ENCODE measurements at places on chromosomes 7 and 10.

DNA sequence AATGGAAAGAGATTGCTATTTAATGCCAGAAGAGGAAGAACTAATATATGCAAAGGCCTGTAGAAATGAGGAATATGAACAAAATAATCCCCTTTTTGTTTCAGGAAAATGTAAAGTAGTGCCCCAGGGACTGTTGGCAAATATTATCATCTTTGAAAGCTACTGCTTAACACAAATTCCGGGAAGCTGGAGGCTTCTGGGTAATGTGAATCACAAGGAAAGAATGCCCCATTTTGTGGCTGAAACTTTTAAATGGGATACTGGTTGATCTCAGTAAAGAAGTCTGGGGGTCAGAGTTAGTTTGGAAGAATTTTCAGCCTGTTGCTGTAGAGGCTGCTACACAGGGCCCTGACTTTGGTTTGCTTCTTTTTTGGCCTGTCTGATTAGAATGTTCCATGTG is 141.0 kb downstream of the PTEN start:
- no peak for DNase-seq

- DNase-seq: no peak
These were observed 163.7 kb downstream of the SRPK2 start for GRCh38 chr7:105224884-105225651.

- no peak for DNase-seq
These were observed 76.6 kb upstream of the HGF start for GRCh38 chr7:81846398-81846797.

DNA sequence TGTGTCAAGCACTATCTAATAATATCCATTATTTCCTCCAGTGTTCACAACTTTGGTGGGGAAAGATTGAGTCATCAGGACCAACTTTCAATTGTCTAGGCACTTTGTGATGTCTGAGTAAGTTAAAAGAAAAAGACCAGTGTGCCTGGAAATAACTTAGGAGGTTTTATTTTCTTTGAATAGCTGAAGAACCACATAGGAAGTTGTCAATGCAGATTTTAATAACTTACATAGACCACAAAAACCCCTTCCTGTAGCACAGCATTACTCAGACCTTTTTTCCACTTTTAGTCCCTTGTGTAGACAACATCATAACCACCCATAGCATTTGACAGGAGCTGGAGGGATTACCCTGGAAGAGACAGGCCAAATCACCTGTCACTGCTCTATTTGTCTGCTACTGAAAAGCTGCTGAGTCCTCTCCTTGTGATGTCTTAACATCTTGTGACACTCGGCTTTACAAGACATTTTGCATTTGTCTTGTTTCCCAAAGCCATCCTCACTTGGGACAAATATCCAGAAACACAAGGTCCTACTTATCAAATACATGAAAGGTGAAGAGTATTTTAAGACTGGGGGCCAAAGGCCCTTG is 241.5 kb upstream of the PTER start:
- no peak for DNase-seq

DNA sequence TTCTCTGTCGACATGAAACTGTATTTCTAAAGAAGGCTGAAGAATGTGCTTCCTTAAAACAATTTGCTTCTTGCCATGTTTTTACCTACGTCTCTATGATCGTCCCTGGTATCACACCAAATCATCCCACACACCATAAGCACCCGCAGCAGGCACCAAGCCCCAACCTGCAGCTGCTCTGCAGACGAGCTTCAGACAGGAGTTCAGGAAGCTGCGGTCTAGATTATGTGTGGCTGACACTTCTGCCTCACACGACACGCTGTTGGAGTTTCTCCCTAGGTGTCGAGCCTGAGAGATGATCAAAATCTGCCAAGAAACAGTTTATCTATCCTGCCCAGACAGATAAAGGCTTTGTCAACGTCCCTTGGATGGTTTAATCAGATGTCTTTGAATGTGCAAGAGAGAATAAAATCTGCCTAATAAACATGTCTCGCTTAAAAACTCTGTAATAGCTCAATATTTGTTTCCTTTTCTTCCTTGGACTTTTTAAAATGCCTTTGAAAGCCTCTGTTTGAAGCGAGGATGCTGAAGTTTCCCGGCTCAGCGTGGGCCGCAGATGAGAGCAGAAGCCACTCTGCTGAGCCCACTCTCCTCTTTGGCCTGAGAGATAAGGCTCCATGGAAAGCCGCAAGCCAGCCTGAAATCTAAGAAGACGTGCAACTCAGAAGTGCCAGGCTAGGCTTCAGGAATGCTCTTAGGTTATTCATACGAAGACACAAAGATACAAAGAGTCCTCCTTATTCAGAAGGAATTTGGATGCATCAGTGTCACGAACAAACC is 158.3 kb upstream of the PFKP start:
- DNase-seq: no peak

GRCh38 chr10:85224366-85224940 is 896.1 kb downstream of the CCSER2 start:
- DNase-seq: no peak

DNA sequence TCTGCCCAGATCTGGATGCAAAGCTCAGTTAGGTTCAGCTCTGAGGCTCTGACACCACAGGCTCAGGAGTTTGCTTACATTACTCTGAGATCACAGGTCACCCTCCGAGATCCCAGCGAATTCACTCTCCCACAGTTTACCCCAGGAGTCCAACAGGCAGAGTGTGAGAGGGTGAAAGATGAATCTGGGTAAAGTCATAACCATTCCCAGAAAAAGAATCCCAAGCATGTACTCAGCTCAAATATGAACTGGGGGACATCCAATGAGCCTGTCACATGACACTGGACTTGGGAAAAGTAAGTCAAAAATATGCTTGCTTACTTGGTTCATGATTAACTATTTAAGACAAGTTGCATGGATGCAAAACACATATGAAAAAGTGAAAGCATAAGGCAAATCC is 110.3 kb upstream of the ARID5B start:
- no peak for DNase-seq

DNA sequence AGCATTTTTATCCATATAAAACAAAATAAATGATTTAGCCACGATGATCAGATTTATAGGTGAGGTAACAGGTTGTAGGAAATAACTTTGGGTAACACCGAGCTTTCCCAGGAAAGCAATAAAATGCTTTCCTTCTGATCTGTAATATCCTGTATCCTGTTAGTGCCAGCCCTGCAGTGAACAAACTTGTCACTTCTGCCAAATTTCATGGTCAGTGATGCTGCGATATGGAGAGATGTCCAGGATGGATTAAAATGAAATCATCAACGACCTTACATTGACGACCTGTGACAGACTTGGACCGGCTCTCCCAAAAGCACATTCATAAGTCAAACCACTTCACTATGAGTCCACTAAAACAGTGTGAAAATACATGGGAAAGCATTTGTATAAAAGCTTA is 608.0 kb upstream of the NRP1 start:
- DNase-seq: no peak

- DNase-seq: no peak
These were observed 6.5 kb downstream of the SCART1 start for GRCh38 chr10:133460208-133460769.

GRCh38 chr7:32481921-32482320 is 8.3 kb downstream of the LSM5 start:
- DNase-seq: no peak

GRCh38 chr7:5477723-5478531 is 54.3 kb upstream of the TNRC18 start:
- no peak for DNase-seq

GRCh38 chr10:116316503-116316902 is 7.7 kb upstream of the CCDC172 start:
- DNase-seq: no peak

DNA sequence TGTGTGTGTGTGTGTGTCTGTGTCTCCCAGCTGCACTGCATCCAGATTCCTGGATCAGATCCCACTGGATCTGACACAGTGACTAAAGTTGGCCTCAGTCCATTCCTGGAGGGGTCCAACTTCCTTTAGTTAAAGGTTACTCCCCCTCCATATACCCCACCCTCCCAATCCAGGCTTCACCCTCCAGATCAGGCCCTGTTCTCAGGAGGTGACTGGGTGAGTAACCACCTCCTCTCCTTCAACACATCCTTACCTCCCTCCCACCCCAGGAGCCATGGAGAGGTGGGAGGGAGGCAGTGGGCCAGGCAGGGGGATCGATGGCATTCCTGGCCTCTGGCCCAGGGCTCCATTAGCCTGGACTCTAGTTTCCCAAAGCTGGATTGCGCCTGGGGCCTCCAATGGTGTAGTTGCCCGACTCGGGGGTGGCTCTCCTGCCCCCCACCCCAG is 11.3 kb downstream of the KCNIP2 start:
- DNase-seq: no peak

DNA sequence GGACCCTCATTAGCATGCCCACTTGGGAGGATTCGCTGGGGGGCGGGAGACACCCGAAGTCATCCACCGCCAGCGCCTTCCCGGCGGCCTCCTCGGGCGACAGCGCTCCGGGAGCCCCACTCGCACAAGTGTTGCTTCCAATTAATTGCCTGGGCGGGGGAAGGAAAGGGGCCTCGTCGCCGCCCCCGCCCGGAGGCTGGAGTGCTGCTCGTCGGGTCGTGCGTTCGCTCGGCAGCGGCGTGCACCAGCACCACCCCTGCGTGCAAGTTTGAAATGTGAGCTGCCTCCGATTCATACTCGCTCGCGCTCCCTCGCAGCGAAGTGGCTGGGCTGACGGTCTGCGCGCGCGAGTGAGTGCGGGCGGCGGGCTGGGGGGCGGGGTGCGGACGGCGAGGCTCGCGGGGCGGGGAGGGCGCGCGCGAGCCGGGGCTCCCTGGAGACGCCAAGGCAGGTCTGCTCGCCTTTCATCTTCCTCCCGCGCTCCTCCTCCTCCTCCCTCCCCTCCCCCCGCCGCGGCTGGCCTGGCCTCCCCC is 104.6 kb upstream of the PPIF start:
- no peak for DNase-seq

GRCh38 chr7:20653636-20654035 is 38.2 kb downstream of the ABCB5 start:
- no peak for DNase-seq

DNA sequence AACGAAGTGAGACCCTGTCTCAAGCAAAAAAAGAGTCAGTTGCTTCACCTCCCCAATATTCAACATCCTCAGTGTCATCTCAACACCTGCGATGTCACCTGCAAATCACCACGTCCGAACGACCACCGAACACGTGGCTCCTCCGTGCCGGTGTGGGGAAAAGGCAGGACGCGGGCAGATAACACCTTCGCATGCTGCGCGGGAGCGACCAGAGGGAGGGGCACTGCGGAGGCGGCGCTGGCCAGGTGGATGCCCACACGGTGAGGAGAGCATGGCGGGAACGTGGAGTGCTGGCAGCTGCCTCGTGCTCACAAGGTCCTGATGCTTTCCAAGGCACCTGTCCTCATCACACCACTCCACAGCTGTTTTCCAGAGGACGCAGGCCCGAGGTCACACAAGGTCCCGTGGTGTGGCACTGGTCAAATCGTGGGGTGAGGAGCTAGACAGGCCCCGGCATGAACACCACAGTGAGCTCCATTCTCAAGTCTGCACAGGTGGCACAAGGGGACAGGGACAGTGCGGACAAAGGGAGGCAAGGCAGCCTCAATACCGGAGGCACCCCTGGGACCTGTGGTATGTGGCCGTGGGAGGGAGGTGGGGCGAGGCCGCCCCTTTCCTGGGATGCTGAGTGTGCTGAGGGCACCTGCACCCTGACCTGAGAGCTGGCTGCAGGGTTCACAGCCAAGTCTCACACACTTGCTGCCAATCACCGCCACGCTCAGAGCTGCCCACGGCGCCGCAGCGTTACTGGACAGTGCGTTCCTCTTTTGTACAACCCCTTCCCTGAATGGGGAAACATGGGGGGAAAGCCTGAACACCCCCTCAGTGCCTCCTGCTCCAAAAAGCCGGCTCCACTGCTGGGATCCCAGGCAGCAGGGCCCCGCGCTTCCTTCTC is 13.0 kb downstream of the TUBGCP2 start:
- DNase-seq: no peak

DNA sequence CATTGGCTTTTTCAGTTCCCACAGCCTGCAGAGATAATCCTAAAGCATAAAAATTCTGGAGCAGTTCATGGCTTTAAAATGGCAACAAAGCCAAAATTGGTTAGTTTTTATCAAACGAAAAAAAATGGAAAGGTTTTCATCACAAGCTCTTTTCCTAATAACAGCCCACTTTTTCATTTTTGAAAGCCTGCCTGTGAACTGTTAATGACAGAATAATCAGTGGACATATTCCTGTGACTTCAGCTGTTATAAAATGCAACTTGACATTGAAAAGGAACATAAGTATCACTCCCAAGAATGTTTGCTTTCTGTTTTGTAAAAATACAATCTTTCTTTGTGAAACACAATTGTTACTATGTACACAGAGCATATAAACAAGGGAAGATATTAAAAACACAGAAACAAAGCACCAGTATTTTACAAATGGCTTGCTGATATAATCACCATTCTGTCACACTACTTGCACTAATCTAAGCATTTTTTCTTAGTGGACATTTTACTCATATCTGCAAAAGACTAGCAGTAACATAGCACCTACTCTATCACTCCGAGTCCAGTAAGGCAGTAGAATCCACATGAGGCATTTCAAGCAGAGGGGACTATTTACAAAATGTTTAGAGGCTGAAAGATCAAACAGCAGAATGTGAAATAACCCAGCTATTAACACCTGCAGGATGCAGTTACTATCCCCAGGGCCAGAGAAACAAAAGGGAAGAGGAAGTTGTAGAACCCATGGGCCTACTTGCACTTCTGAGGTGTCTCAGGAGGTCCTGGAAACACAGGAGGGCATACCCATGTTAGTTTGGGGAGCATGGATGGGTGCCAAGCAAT is 26.4 kb downstream of the MACC1 start:
- no peak for DNase-seq

DNA sequence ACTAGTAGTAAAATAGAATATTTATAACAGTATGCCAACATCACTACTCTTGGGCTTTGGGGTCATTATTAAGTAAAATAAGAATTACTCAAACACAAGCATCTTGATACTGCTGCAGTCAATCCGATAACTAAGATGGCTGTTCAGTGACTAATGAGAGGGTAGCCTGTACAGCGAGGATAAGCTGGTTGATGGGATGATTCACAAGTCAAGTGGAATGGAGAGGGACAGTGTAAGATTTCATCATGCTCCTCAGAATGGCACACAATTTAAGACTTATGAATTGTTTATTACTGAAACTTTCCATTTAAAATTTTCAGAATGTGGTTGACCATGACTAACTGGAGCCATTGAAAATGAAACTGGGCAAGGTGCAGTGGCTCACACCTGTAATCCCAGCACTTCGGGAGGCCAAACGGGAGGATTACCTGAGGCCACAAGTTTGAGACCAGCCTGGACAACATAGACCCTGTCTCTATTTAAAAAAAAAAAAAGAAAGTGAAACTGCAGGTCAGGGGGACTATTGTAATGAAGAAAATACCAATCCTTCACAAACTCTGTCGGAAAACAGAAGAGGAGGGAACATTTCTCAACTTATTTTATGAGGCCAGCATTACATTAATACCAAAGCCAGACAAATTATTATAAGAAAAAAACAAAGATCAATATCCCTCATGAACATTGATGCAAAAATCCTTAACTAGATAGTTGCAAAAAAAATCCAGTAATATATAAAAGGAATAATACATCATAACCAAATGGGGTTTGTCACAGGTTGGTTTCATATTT is 11.2 kb downstream of the AVL9 start:
- no peak for DNase-seq

GRCh38 chr7:11213266-11213665 is 239.6 kb downstream of the PHF14 start:
- no peak for DNase-seq

- no peak for DNase-seq
These were observed 65.6 kb downstream of the RBM33 start for GRCh38 chr7:155710031-155710430.
